ENCODE measurements at places on chromosomes 5 and 9.

- DNase-seq, result no peak
Observed at GRCh38 chr5:87949676-87950631, 318.7 kb downstream of the TMEM161B start.

DNA sequence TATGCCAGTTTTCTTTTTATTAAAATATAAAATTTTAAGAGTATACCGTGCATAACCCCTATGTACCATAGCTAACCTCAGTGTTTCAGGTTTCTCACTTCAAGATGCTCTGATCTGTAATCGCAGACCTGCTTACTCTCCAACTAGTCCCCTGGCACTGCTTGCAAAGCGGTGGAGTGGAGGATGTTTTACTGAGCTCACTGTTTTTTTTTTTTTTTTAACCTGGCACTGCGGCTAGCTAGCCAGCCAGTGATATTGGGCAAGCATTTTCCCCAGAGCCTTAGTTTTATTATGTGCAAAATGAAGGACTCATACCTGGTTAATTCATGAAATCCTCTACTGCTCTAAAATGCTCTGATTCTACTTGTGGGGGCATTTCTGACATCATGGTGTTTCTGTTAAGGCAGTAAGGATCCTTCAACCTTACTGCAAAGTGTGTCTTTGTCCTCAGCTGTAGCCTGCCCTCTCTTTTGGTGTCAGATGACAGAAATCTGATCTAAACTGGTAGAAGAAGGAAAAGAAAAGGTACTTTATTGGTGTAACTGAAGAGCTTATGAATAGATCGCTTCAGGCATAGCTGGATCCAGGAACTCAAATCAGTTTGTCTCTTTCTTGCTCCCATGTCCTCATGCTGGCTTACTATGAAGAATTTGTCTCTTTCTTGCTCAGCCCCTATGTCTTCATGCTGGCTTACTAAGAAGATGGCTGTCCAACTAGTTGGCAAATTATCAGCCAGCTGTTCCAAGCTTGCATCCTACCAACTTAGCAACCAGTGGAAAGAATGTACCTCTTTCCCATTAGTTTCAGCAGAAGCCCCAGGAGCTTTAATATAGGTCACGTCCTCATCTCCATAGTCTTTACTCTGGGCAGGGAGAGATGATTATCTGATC is 59.8 kb downstream of the DOCK2 start:
- no peak for DNase-seq

DNA sequence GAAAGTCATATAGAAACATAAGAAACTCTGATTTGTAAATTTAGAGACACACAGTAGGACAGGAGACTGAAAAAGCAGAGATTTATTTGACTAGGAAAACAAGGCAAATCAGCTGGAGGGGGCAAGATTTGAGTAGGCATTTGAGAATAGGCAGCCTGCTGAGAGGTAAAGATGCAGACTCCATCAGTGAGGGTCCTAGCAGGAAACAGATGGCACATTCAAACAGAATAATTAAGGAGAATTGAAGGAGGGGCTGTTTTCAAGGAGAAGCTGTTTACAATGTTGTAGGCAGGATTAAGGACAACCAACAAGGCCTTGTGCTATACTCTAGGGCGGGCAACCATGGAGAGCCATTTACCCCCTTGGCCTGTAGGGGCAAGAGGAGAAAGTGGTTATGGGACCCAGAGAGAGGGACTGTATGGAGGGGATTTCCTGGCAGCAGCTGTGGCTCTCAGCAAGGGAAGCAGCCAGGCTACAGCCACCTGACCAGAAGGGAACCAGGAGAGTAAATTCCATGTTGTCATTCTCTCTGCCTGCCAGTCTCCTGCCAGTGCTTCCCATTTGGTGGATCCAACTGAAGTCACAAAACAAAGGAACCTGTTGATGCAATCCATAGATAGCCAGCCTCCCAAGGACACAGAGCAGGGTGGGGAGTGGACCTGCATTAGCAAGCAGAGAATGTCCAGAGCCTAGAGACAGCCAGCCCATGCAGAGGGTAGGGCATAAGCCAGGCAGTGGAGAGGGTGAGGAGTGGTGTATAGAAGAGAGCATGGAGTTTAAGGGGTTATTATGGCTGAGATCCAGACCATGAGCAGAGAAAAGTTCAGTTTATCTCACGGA is 38.2 kb downstream of the PAPPA start:
- no peak for DNase-seq

GRCh38 chr5:172680921-172681320 is 39.9 kb downstream of the NEURL1B start:
- no peak for DNase-seq

GRCh38 chr5:116571568-116572349 is 2.9 kb downstream of the SEMA6A start:
- no peak for DNase-seq

DNA sequence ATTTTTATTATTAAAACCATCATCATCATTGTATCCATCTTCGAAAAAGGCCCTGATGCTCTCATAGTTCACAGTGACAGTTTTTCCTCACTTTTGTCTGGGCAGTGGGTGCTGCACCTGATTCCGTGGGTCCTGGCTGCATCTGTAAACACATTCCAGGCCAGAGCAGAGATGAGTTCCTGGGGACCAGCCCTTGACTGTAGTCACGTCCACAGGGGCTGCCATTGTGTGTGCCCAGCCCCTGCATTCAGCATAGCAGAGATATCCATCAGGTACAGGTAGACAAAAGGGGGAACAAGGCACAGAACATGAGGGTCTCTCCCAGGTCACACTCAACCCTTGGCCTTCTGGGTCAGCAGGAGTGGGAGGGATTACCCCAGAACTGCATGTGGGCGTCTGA is 189.0 kb downstream of the NR3C1 start:
- DNase-seq, result no peak

Data from stimulated activated CD4-positive, alpha-beta T cell treated with anti-CD3 and anti-CD28 coated beads, Interleukin-1b, Interleukin-23, amount 100 ng/mL, for 1 hour (primary cell).